Activated CD8-positive, alpha-beta memory T cell treated with anti-CD3 and anti-CD28 coated beads, Interleukin-2, amount 10 ng/mL, durations not matched to agents 7 days and 5 days (primary cell): ENCODE measurements at places on chromosomes 5 and 9.

DNA sequence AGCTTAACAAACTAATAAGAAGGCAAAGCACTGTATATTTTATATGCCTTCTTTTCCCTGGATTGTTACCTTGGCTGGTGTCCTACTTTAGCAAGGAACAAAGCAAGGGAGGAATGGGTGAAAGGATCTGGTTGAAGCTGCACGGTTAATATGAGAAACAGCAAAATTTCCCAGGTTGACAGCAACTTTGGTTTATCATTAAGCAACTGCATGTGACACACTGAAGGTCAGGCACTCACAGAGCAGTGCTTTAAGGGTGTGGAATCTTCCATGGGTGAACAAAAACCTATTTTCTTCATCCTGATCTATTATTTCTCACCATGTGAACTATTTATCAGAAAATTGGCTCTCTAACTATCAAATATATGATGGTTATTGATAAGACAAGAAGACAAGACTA, 109.0 kb upstream of the ATP10B start:
- no peaks in the 10 kb centered on the region for H3K36me3 ChIP-seq
- no peaks in the 10 kb centered on the region for H3K4me1 ChIP-seq
- no peak overlapping the region for H3K4me3 ChIP-seq
- peaks cover 4% of the 10 kb centered on the region for H3K27me3 ChIP-seq

DNA sequence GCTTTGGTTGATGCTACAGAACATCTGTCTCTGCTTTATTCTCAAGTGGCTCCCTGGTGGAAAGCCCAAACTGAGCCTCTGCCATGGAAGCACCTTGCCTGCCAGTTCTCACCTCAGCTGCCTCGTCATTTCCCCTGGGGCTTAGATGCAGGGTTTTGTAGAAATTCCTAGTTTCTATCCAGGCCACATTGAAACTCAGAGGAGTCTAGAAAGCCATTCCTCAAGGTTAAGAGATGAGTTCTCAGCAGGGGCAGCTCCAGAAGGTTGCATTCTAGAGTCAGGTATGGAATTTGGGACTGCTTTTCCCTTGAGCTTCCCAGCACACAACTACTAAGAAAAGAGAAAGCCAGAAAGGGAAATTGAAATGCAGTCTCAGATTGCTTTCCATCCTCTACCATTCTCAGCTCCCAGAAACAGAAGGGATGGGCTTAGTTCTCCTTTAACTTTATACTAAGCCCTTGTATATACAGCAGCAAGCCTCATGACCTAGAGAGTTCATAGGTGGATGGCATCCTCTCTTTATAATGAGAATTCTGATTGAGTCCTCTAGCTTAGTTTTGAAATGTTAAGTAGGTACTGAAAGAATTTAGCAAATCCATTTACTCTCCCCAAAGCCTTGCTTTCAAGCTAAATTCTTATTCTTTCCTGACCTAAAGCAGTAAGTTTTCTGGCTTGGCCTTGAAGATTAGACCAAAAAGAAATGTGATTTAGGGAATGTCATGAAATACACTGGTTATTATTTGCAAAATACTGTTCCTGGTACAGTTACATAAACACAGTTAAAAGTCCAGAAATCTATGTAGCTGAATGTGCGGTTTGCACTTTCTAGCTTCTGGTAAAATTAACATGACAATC, 66.0 kb upstream of the MEF2C start:
- H3K27me3 ChIP-seq, result no peaks in the 10 kb centered on the region
- H3K4me3 ChIP-seq, result no peak overlapping the region
- no peaks in the 10 kb centered on the region for H3K36me3 ChIP-seq
- no peaks in the 10 kb centered on the region for H3K4me1 ChIP-seq
- no peak overlapping the region for H3K27ac ChIP-seq

DNA sequence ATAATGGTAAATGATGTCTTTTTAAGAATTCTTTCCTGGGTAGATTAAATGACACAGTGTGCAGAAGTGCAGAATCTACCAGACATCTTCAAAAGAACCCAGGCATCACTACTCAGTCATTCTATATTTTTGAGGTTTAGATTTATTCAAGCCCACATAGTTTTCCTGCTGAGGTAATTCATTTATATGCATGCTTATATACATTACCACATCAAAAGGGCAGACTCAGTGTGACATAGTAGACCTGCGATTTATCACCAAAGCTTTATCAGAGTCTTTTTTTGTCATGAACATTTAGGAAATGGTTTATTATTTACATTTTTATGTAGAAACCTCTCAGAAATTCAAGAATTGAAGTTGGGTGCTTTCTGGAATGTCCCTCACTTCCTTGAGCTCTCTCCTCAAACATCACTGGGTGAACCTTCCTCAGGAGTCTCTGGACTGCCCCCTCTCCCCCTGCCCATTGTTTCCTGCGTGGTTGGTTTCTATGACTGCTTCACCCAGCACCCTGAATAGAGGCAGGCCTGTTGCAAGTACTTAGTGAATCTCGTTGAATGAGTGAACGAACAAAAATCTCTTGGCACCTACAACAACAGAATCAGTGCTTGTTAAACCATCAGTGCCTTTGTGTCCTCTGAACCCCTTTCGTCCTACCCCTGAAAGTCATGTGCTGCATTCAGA, 42.5 kb downstream of the ADAMTS16 start:
- no peaks in the 10 kb centered on the region for H3K4me1 ChIP-seq
- no peak overlapping the region for H3K4me3 ChIP-seq
- H3K36me3 ChIP-seq, result no peaks in the 10 kb centered on the region
- no peak overlapping the region for H3K27ac ChIP-seq
- H3K27me3 ChIP-seq, result peaks cover 8% of the 10 kb centered on the region

GRCh38 chr9:33241298-33241697, 1.3 kb downstream of the SPINK4 start:
- no peaks in the 10 kb centered on the region for H3K36me3 ChIP-seq
- H3K27ac ChIP-seq, result no peak overlapping the region
- DNase-seq, result no peak
- H3K4me3 ChIP-seq, result no peak overlapping the region
- peaks cover 4% of the 10 kb centered on the region for H3K27me3 ChIP-seq

DNA sequence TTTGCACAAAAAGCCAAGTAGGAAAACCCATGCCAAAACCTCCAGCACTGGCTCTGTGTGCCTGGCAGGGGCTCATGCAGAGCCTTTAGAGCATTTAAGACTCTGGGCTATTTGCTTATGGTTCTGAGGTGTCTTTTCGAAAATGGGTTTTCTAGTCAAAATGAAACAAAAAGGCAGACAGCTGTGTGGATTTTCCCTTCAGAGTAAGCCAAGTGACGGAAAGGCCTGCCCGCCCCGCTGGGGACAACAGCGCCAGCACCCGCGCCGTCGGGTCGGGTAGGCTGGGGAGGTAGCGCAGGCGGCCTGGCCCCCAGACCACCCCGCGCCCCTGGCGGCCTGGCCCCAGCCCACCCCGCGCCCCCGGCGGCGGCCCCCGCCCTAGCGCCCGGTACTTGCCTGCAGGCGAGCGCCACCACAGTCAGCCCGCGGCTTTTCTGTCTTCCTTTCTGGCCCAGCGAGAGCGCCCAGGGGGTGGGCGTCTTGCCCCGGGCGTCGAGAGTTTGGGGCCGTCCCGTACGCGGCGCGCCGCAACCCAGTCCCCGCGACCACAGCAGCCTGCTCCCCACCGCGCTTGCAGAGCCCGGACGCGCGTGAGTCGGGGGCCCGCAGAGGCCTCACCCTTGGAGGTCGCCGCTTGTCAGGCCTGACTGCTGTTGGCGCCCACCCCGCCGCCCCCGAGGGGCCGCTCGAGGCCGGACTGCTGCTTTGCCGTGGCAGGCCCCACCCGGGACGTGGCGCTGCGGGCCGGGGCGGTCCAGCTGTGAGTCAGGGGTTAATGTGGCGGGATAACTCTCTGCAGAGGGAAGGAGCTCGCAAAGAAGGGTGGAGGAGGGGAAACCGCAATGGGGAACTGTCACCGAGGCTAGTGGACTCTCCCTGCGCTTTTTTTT, at the start of gene TICAM2:
TSS of gene TICAM2 (minus strand) at position 779 of the 890 bp plus-strand sequence. CDS start 21,223 bp downstream, outside the sequence.
- DNase-seq, result peak; percentile 72
- H3K4me3 ChIP-seq, result peak within 1 kb of the TSS; percentile 68
- peaks cover 37% of the 10 kb centered on the region for H3K4me1 ChIP-seq
- H3K27me3 ChIP-seq, result no peaks in the 10 kb centered on the region

DNA sequence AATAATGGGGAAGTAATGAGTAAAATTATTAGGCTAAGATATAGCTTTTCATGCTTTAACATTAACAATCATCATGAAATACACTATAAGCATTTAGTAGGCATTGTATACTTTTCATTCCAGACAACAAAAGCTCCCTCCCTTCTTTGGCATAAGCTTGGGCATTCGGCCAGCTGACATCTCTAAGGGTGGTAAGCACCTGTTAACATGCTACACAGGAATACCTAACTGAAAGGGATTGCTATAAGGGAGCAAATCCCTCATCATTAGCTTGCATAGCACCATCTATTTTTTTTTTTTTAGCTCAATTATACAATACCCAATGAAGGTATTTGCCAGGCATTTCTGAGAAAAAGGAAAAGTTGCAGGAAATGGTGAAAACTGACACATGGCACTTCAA, 16.6 kb downstream of the STRBP start:
- H3K36me3 ChIP-seq, result no peaks in the 10 kb centered on the region
- no peak overlapping the region for H3K27ac ChIP-seq
- no peak overlapping the region for H3K4me3 ChIP-seq
- peaks cover 4% of the 10 kb centered on the region for H3K4me1 ChIP-seq
- no peaks in the 10 kb centered on the region for H3K27me3 ChIP-seq
- no peak for DNase-seq

- no peak overlapping the region for H3K27ac ChIP-seq
- no peaks in the 10 kb centered on the region for H3K36me3 ChIP-seq
- peaks cover 8% of the 10 kb centered on the region for H3K4me1 ChIP-seq
- peak; percentile 34 for DNase-seq
- no peak overlapping the region for H3K4me3 ChIP-seq
Measured at GRCh38 chr9:93593144-93593658, 16.8 kb downstream of the PHF2 start.

DNA sequence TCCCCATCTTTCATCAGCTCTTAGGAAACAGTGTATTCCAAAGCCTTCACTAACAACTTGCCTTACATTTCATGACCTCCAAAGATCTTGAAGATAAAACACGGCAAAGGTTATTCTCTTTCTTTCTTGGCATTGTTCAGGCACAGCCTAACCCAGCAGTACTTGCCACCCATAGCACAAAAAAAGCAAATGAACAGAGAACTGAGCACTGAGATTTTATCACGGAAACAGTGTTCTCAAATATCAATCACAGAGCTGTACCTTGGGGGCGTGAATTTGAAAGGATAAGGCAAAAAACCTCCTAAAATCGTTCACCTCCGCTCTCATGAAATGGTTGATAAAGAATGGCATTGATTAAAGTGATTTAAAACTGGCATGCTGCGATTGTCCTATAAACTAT, 16.9 kb upstream of the KCNV2 start:
- no peaks in the 10 kb centered on the region for H3K27me3 ChIP-seq
- H3K27ac ChIP-seq, result no peak overlapping the region
- no peaks in the 10 kb centered on the region for H3K36me3 ChIP-seq
- no peak overlapping the region for H3K4me3 ChIP-seq
- H3K4me1 ChIP-seq, result no peaks in the 10 kb centered on the region

- H3K36me3 ChIP-seq, result peaks cover 76% of the 10 kb centered on the region
- no peaks in the 10 kb centered on the region for H3K27me3 ChIP-seq
- peaks cover 2% of the 10 kb centered on the region for H3K4me1 ChIP-seq
- no peak overlapping the region for H3K27ac ChIP-seq
- H3K4me3 ChIP-seq, result no peak overlapping the region
Measured at GRCh38 chr5:50807661-50808060, 141.2 kb downstream of the PARP8 start.

DNA sequence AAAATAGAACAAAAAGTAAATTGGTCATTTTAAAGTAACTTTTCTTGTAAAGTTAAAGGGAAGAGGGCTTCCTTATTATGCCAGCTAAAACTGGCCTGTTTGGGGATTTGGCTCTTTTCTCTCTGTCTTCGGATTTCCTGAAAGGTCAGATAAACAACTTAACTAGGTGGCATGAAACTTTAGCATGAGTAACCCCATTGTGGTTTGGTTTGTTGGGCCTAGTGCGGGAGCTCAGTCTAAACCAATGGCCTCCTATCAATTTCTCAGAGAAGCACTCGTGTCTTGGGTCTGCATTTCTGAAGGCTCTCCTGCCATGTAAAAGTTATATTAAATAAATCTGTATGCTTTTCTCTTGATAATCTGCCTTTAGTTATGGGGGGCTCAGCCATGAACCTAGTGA, 48.5 kb upstream of the ANKH start:
- H3K4me3 ChIP-seq, result no peak overlapping the region
- H3K36me3 ChIP-seq, result no peaks in the 10 kb centered on the region
- H3K27ac ChIP-seq, result no peak overlapping the region

DNA sequence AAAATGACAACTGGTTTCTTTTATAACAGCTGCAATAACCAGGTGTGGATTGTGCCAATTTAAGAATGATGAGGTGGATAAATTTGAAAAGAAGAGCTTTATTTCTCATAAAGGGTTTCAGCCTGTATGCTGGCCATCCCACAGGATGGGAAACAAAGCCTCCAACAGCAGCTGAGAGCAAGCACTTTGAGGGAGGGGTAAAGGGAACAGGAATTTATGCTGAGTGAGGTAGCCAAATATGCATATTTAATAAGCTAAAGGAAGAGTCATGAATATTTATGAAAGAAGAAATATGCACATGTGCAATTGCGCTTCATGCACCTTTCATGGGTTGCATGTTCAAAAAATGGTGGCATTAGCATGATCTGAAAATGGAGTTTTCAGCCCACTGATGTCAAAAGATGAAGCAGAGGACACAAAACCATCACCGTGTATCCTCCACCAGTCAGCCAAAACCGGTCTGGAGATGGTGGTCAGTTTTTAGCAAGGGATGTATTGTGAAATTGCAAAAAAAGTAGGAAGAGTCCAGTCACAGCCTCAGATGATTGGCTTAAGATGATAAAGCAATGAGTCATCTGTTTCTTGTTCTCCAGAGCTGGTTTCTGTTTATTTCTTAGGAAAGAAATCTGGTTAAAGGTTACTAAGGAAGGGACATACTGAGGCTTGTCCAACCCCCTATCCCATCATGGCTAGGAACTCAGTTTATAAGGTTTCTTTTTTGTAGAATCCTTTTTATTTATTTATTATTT, 47.9 kb downstream of the DEPDC1B start:
- no peak overlapping the region for H3K27ac ChIP-seq
- H3K4me1 ChIP-seq, result no peaks in the 10 kb centered on the region
- H3K27me3 ChIP-seq, result no peaks in the 10 kb centered on the region
- no peak for DNase-seq
- H3K36me3 ChIP-seq, result peaks cover 4% of the 10 kb centered on the region

GRCh38 chr5:174293006-174293405, 247.5 kb downstream of the NSG2 start:
- no peaks in the 10 kb centered on the region for H3K27me3 ChIP-seq
- H3K4me3 ChIP-seq, result no peak overlapping the region
- H3K36me3 ChIP-seq, result no peaks in the 10 kb centered on the region
- H3K4me1 ChIP-seq, result no peaks in the 10 kb centered on the region
- no peak overlapping the region for H3K27ac ChIP-seq
- DNase-seq, result no peak

- no peak for DNase-seq
- no peaks in the 10 kb centered on the region for H3K36me3 ChIP-seq
- no peak overlapping the region for H3K4me3 ChIP-seq
- H3K27me3 ChIP-seq, result no peaks in the 10 kb centered on the region
- no peak overlapping the region for H3K27ac ChIP-seq
- peaks cover 34% of the 10 kb centered on the region for H3K4me1 ChIP-seq
Measured at GRCh38 chr9:129240581-129241211, 62.6 kb upstream of the IER5L start.
